Ascending aorta (tissue), 2 donors: ENCODE measurements at places on chromosomes 6 and 20.

- H3K4me1 ChIP-seq = peaks cover 14% of the 10 kb centered on the region
- H3K4me3 ChIP-seq = peak overlapping the region; percentile 87
- no peaks in the 10 kb centered on the region for H3K27me3 ChIP-seq
- peak overlapping the region; percentile 78 for H3K27ac ChIP-seq
Observed at GRCh38 chr6:10746915-10747250, 722 bp upstream of the TMEM14B start.

- H3K27ac ChIP-seq = no peak overlapping the region
- H3K27me3 ChIP-seq = no peaks in the 10 kb centered on the region
- no peaks in the 10 kb centered on the region for H3K36me3 ChIP-seq
- H3K4me3 ChIP-seq = no peak overlapping the region
Observed at GRCh38 chr6:5141046-5141445, 55.9 kb downstream of the PPP1R3G start.

GRCh38 chr6:27642744-27643456 is 170.0 kb upstream of the ZNF184 start:
- H3K27me3 ChIP-seq = no peaks in the 10 kb centered on the region
- H3K36me3 ChIP-seq = no peaks in the 10 kb centered on the region
- H3K27ac ChIP-seq = no peak overlapping the region
- no peaks in the 10 kb centered on the region for H3K4me1 ChIP-seq
- no peak overlapping the region for H3K4me3 ChIP-seq
- DNase-seq = no peak

DNA sequence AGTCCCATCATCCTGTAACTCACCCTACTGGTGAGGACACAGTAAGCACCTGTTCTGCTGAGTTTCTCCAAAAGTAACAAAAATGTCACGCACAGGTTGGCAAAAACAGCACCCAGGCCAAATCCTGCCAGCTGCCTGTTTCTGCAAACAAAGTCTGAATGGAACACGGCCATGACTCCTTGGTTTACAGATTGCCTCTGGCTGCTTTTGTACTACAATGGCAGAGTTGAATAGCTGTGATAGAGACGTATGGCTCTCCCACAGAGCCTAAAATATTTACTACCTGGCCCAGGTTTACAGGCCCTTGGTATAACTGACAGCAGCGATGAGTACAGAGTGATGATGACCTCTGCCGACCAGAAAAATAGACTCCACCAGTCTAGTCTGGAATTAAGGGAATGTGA is 52.6 kb downstream of the CNKSR3 start:
- no peaks in the 10 kb centered on the region for H3K36me3 ChIP-seq
- H3K4me3 ChIP-seq = no peak overlapping the region
- DNase-seq = no peak
- H3K27me3 ChIP-seq = no peaks in the 10 kb centered on the region
- H3K27ac ChIP-seq = peak overlapping the region; percentile 85

- no peak overlapping the region for H3K27ac ChIP-seq
- H3K4me1 ChIP-seq = no peaks in the 10 kb centered on the region
- no peak for DNase-seq
- no peaks in the 10 kb centered on the region for H3K36me3 ChIP-seq
- no peak overlapping the region for H3K4me3 ChIP-seq
Observed at GRCh38 chr6:105791583-105792318, 294.4 kb upstream of the PRDM1 start.

GRCh38 chr20:50868509-50869495 is 62.4 kb downstream of the ADNP start:
- H3K36me3 ChIP-seq = no peaks in the 10 kb centered on the region
- H3K27ac ChIP-seq = no peak overlapping the region
- no peak for DNase-seq
- no peaks in the 10 kb centered on the region for H3K4me1 ChIP-seq
- no peaks in the 10 kb centered on the region for H3K27me3 ChIP-seq
- no peak overlapping the region for H3K4me3 ChIP-seq

DNA sequence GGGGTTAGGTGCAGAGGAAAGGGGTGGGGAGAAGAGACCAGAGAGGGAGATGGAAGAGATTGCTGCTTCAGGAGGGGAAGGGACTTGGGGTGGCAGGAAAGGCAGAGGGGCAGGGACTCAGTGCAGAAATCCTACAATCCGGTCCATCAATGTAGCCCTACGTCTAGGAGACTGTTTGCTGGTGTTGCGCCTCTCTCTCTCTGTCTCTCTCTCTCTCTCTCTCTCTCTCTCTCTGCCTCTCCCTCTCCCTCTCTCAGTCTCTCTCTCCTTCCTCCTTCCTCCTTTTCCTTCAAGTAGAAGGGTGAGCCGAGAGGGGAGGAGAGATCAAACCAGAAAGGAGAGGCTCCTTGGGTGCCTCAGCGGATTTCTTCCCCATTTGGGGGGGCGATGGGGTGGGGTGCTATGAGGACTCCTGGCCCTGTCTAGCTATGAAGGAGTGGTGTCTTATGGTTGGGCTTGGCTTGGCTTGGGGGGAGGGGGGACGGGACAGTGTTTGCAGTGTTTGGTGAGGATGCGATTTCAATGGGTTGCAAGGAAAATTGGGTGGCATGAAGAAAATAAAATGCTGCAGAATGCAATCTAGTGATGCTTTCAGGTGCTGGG is 181.2 kb downstream of the TBXT start:
- no peak for DNase-seq
- no peak overlapping the region for H3K27ac ChIP-seq
- no peaks in the 10 kb centered on the region for H3K36me3 ChIP-seq
- H3K27me3 ChIP-seq = no peaks in the 10 kb centered on the region
- H3K4me1 ChIP-seq = peaks cover 5% of the 10 kb centered on the region
- peak overlapping the region; percentile 47 for H3K4me3 ChIP-seq

- no peak overlapping the region for H3K4me3 ChIP-seq
- no peaks in the 10 kb centered on the region for H3K36me3 ChIP-seq
- no peaks in the 10 kb centered on the region for H3K27me3 ChIP-seq
- no peaks in the 10 kb centered on the region for H3K4me1 ChIP-seq
- no peak for DNase-seq
Observed at GRCh38 chr6:122751326-122751725, 28.2 kb upstream of the FABP7 start.

- H3K36me3 ChIP-seq = peaks cover 6% of the 10 kb centered on the region
- H3K27me3 ChIP-seq = no peaks in the 10 kb centered on the region
- H3K4me1 ChIP-seq = peaks cover 6% of the 10 kb centered on the region
- no peak overlapping the region for H3K4me3 ChIP-seq
- no peak for DNase-seq
- H3K27ac ChIP-seq = peak overlapping the region; percentile 33
Observed at GRCh38 chr6:144189351-144189750, 39.0 kb downstream of the STX11 start.

DNA sequence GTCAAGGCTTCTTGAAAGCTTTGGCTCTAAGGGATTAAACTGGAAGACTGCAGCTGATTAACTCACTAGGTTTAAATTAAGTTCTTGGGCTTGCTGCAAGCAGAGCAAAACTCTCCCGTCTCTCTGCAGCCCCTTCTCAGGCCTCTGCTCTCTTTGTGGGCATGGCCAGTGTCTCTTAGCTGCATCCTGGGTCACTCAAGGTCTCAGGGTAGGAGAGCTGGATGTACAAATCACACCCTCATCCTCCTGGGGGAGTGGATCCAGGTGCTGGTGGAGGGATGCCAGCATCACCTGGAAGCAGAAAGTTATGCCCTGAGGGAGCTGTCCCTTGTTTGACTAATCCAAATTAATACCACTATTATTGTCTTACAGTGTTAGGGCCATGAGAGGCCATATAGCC is 35.8 kb downstream of the GCM1 start:
- no peaks in the 10 kb centered on the region for H3K36me3 ChIP-seq
- H3K27me3 ChIP-seq = no peaks in the 10 kb centered on the region

- H3K4me1 ChIP-seq = peaks cover 21% of the 10 kb centered on the region
- peak overlapping the region; percentile 17 for H3K27ac ChIP-seq
- no peaks in the 10 kb centered on the region for H3K27me3 ChIP-seq
- no peak overlapping the region for H3K4me3 ChIP-seq
- DNase-seq = no peak
Observed at GRCh38 chr6:30748851-30749540, 4.6 kb upstream of the IER3 start.

DNA sequence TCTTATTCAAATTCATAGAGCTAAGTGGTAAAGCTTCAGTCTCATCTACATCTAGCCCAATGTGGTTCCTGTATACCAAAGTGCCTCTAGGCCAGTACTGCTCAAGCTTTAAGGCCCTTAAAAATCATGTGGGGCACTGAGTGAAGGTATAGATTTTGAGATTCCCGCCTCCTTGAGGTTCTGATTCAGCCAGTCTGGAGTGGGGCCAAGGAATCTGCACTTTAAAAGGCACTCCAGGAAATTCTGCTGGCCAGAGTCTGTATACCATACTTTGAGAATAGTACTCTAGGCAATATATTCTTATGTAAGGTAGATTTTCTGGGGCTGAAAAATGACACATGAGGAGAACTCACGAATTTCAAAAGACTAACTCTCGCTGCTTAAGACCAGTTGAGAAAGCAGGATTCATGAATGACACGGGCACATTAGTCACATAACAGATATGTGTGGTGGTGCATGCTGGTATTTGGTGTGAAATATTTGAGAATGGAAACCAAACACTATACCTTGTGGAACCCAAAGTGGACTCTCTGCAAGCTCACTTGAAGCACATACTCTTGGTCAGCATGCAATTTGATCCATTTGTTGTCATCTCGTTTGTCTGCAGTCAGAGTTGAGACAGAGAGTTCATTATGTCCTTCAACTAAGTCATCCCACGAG is 47.6 kb upstream of the SIM1 start:
- no peaks in the 10 kb centered on the region for H3K4me1 ChIP-seq
- peaks cover 51% of the 10 kb centered on the region for H3K36me3 ChIP-seq
- no peak for DNase-seq
- H3K4me3 ChIP-seq = no peak overlapping the region

GRCh38 chr20:58627212-58628072 is 23.6 kb upstream of the STX16 start:
- no peaks in the 10 kb centered on the region for H3K36me3 ChIP-seq
- no peaks in the 10 kb centered on the region for H3K4me1 ChIP-seq
- H3K27ac ChIP-seq = no peak overlapping the region

DNA sequence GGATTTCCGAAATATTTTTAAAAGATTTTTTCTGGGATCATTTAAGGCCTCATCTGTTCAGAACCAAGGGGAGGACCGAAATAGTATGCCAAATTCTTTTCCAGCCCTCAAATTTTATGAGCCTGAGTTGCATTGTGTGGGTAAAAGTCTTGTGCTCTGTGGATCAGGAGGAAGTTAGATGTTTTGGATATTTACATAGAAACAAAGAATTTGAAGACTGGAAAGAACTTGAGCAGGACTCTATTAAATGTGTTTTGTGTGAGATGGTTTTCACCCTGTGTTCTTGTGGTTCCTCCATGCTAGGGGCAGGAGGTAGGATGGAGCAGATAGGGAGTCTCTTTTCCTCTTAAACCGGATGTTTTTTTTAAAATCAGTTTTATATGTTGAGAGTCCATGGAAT is 329.1 kb downstream of the LAMA2 start:
- H3K4me3 ChIP-seq = no peak overlapping the region
- DNase-seq = no peak
- no peaks in the 10 kb centered on the region for H3K36me3 ChIP-seq

GRCh38 chr6:3359101-3359752 is 97.6 kb downstream of the SLC22A23 start:
- DNase-seq = no peak
- H3K27ac ChIP-seq = no peak overlapping the region
- no peaks in the 10 kb centered on the region for H3K27me3 ChIP-seq

DNA sequence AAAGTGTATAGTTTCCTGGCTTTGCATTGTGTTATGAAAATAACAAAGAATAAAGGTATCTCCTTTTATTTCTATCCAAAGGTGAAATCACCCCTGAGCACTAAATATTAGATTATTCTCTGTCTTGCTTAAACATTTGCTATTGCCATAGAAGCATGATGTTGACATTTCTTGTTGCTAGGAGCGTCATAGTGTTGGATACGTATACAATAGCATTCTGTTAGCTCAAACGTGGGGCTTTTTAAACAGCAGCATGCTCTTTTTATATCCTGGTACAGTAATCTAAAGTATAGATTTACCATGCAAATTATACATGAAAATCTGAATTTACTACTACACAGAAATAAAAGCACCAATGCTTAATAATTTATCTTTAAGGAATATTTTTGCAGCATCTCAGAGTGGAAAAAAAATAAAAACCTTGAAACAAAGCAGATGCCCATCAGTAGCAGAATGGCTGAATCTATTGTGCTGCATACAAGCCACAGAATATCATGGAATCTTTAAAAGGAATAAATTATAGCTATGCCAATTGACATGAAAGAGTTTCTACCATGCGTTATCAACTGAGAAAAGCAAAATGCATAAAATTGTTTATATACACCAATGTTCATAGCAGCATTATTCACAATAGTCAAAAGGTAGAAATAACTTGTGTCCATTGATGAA is 9.6 kb upstream of the HSF2 start:
- no peaks in the 10 kb centered on the region for H3K36me3 ChIP-seq
- no peaks in the 10 kb centered on the region for H3K27me3 ChIP-seq
- H3K27ac ChIP-seq = no peak overlapping the region
- H3K4me1 ChIP-seq = no peaks in the 10 kb centered on the region
- no peak overlapping the region for H3K4me3 ChIP-seq

GRCh38 chr6:118843685-118844390 is 50.1 kb upstream of the ASF1A start:
- H3K27me3 ChIP-seq = no peaks in the 10 kb centered on the region
- H3K27ac ChIP-seq = no peak overlapping the region

- no peaks in the 10 kb centered on the region for H3K4me1 ChIP-seq
- no peaks in the 10 kb centered on the region for H3K36me3 ChIP-seq
- no peak for DNase-seq
- no peak overlapping the region for H3K4me3 ChIP-seq
Observed at GRCh38 chr6:109182578-109182977, 87.3 kb downstream of the CEP57L1 start.

DNA sequence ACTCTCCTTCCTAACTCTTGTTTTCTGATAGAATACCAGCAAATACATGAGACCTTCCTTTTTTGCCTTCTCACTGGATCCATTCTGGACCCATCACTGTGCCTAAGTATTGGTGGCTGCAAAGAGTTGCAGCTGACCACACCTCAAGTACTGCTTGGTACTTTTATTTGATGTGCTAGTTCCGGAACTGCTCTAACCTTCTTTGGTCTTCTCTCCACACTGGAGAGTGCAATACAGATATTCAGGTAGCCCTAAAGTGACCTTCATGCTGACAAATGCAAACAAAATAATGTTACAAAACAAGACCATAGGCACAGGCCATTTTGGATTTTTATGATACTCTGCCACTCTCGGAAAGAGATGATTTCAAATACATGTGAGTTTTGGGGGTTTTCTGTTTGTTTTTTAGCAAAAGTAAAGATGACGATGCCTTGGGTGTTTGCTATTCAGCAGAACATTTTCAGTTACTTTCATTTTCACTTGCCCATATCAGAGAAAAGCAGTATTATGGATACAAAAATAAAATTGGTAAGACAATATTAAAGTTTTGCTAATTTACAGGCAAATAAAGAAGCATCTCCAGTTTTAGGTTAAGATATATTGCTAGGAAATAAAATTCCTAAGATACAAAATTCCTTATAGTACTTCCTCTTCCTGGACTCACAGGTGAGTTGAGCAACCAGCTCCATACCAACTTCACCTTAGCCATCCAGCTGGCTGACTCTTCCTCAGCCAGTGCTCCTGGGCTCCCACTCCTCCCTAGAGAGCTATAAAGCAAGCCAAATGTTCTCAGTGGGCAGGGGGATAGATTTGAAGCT is 42.0 kb downstream of the PTPRK start:
- DNase-seq = no peak
- no peak overlapping the region for H3K27ac ChIP-seq
- no peaks in the 10 kb centered on the region for H3K27me3 ChIP-seq
- no peaks in the 10 kb centered on the region for H3K4me1 ChIP-seq
